Ammon's horn (tissue), 1 donor: ENCODE measurements at places on chromosomes 12 and 14.

GRCh38 chr12:15863372-15863771, 18.8 kb upstream of the STRAP start:
- DNase-seq = no peak

GRCh38 chr14:54186821-54187763, 209.7 kb upstream of the CDKN3 start:
- no peak for DNase-seq

DNA sequence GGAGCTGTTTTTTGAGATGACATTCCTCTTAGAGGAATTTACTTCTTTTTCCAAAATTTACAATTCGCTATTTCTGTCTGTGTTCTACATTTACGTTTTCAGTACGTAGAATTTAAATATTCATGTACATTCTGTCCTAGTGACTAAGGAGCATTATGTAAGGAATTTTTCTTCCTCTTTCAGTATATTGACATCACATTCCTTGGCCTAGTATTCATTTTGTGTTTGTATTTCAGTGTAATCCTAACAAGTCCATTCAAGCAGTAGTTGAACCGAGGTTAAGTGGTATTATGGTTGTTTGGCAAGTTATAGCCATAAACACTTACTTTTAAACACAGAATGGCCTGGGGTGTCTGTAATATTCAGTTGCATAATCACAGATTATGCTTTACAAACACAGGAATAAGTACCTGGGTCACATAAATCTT, 465.2 kb downstream of the PCNX1 start:
- no peak for DNase-seq

DNA sequence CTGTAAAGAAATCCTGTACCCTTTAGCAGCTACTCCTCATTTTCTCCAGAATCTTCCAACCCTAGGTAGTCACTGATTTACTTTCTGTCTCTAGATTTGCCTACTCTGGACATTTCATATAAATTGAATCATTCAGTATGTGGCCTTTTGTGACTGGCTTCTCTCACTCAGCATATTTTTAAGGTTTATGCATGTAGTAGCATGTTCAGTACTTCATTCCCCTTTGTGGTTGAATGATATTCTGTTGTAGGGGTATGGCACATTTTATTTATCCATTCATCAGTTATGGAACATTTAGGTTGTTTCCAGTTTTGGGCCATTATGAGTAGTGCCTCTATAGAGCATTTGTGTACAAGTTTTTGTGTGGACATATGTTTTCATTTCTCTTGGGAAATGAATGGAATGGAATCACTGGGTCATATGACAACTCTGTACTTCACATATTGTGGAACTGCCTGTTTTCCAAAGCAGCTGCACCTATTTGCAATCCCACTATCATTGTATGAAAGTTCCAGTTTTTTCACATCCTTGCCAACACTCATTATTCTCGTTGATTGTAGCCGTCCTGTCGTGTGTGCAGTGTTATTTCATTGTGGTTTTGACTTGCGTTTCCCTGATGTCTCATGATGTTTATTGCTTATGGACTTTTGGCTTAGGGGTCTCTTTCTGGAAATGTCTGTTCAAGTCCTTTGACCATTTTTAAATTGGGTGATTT, 57.2 kb downstream of the ATF7IP start:
- no peak for DNase-seq

GRCh38 chr14:55333711-55334485, 62.7 kb downstream of the FBXO34 start:
- no peak for DNase-seq

DNA sequence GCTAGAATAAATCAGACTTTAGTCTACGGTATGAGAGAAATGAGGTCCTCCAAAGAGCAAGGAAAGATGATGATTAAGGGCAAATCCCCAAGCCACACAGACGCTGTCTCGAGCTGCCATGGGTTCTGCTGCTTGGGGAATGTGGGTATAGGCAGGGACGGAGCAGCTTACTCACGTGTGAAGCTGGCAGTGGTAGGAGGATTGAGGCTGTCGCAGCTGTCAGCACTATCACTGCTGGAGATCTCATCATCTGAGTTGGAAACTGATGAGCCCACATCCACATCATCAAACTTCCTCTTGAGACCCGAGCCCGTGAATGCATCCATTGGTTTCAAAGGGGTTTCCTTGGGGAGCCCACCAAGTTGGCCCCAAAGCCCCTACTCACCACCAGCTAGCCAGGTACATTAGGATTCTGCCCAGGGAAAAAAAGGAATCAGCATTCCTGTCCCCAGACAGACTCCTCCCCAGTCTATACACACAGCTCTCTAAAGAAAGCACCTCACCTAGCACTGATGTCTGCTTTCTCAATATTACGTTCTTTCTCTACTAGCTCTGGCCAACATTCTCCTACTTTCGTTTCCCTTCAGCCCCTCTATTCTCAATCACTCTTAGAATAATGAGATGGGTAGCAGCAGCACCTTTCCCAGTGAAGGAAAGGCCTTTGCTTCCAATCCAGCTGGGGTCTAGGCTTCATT, 7.0 kb downstream of the CSRNP2 start:
- DNase-seq = no peak

DNA sequence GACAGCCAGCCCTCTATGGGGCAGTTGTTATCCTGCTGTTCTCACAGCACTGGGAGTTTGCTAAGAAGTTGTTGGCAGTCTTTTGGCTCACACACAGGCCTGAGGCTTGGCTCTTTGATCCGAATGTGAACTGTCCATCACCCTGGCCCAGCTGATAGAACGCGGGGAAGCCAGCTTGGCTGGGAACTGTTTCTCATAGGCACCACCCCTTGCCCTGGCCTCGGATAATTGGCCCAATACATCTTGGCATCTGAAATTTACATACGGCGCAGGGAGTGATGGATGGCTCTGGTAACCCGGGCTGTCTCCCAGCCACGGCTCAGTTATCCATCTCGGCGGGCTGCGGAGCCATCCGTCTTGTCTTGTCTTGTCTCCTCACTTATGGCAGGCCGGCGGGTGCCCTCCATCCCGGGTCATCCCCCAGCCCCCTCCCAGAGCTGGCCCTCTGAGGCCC, 164.1 kb downstream of the PHETA1 start:
- DNase-seq = no peak

DNA sequence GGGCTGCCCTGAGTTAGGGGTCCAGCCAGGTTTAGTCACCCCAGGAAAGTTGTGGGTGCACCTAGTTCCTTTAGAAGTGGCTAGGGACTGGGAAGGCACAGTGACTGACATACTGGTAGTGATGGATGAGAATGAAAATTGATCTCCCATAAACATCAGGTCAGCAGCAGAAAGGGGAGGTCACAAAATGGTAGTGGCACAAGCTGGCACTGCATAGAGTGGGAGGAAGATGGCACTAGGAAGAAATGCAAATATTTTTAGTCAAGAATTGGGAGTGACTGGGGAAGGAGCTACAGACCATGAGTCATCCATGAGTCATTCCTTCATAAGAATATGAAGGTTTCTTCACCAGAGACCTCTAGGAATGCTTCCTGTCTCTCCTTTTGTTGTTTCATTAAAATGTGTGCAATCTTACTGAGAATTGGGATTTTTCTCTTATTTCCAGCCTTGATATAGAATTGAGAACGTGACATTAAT, 198.3 kb upstream of the AMIGO2 start:
- DNase-seq = no peak

DNA sequence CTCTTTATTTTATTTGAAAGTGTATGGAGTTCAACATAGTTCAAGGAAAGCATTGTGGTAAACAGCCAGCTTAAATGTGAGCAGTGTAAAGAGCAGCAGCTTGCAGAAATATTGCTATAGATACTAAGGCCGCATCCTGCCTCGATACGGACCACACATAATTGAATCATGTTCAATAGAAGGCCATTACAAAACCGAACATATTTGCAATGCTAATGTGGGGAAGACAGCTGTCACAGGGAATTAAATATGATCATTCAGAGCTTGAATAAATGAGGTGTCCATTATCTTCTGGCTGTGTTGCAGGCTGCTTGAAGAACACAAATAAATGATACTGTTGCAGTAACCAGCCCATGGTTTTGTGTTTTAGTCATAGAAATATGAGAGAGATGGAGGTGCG, 173.2 kb downstream of the BRMS1L start:
- DNase-seq = peak; percentile 32

DNA sequence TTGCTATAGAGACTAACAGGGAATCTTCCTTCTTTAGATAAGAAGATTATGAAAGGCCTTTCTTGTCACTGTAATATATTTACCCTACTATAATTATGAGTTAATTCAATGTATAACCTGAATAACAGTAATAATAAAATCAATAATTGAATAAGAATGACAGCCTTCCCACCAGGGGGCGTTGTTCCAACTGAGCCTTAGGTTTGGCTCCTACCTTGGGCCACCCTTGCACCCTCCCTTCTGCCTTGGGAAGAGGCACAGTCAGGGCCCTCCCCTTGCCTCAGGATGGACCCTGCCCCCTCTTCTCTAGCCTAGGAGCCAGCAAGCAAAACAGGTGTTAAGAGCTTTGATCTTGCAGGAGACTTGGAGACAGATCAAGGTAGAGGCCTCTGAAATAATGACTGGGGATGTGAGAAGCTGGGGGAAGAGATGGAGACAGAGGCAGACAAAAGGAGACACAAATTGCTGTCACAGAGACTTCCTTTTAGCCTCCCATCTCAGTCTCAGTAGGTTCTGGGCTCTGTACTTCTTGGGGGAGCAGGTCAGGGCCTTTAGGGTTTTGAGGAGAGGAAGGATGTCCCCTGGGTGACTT, 40.1 kb upstream of the CISTR start:
- DNase-seq = no peak

DNA sequence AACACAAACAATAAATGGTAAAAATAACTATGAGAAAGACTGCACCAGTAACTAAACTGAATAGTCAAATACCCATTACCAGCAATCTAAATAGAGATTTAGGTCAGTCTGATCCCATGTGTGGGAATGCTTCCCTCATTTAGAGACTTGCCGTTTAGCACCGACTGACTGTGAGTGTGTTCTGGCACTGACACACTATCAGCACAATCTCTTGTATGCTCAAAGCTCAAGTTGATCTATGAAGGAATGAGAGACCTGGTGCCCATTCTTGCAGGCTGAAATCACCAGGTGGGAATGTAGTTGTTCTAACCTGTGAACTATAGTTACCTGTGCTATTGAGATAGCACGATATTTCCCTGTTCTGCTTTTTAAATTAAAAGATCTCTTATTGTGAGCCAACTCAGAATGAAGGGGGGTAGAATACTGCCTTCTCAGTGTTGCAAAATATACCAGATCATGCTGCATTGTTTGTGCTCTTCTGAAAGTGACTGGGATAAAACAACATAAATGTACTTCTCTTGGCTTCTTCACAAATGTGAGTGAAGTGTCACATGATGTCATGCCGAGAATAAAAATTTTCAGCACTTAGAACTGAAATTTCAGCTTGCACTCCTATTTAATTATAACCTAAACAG, 99.6 kb downstream of the LIN7A start:
- no peak for DNase-seq

GRCh38 chr12:4449851-4450221, 4.2 kb upstream of the FGF6 start:
- DNase-seq = no peak

- no peak for DNase-seq
Measured at GRCh38 chr12:10498042-10498441, 7.6 kb upstream of the EIF2S3B start.

GRCh38 chr12:110641521-110641920, 27.6 kb downstream of the TCTN1 start:
- DNase-seq = peak; percentile 39

DNA sequence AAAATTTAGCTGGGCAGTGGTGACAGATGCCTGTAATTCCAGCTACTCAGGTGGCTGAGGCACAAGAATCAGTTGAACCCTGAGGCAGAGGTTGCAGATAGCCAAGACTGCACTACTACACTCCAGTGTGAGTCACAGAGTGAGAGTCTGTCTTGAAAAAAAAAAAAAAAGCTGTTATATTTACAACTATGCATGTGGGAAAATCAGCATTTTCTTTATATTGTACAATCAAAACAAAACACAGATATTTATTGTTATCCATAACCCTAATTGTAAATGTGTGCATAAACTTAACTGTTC, 12.5 kb downstream of the C1R start:
- DNase-seq = no peak
